B cell (primary cell): ENCODE measurements at places on chromosomes 4 and X. TPM values are rescaled to one million over a fixed set of nuclear protein-coding genes. Genes with fewer than 3 reads are reported as not detected.

PCDH7 gene
- not detected in 2 replicates for total RNA-seq

LONRF3 gene
- 1.2 and 1.7 TPM in 2 replicates for total RNA-seq

AFF2 gene
- 12.0 and 12.9 TPM in 2 replicates for total RNA-seq

SCML2 gene
- total RNA-seq: 1.3 TPM in 2 replicates

TMPRSS11D gene
- not detected in 2 replicates for total RNA-seq

SOX3 gene
- total RNA-seq: not detected in 2 replicates

RHOXF2 gene
- total RNA-seq: not detected in 2 replicates

AKAP14 gene
- not detected in 2 replicates for total RNA-seq

SPANXA2 gene
- not detected in 2 replicates for total RNA-seq

CTAG1A gene
- total RNA-seq: not detected in 2 replicates

IRS4 gene
- total RNA-seq: not detected in 2 replicates

UNC5C gene
- total RNA-seq: not detected in 2 replicates

UGT8 gene
- 23.2 and 24.0 TPM in 2 replicates for total RNA-seq

ASB9 gene
- total RNA-seq: not detected in 2 replicates

GPR82 gene
- total RNA-seq: not detected in 2 replicates

AKAP4 gene
- total RNA-seq: not detected in 2 replicates

MAGEA8 gene
- not detected in 2 replicates for total RNA-seq

LPAR4 gene
- 0.12 TPM in 1 of 2 replicates, not detected in the other for total RNA-seq

LNX1 gene
- 0.10 TPM in 1 of 2 replicates, not detected in the other for total RNA-seq

HMGB3 gene
- total RNA-seq: 0.70 and 1.6 TPM in 2 replicates

RTL9 gene
- not detected in 2 replicates for total RNA-seq

BEX5 gene
- 0.91 and 2.7 TPM in 2 replicates for total RNA-seq
